ENCODE measurements at places on chromosomes 5 and 9.
A peak's percentile ranks its signal among the peaks of the same experiment; 100 is the strongest.

- no peak for DNase-seq
Measured at GRCh38 chr9:114037961-114038723, 40.0 kb downstream of the AMBP start.

GRCh38 chr9:134058716-134059115 lies 9.1 kb downstream of the BRD3 start:
- no peak for DNase-seq

- DNase-seq = no peak
Measured at GRCh38 chr9:79289856-79290255, 281.9 kb upstream of the TLE4 start.

DNA sequence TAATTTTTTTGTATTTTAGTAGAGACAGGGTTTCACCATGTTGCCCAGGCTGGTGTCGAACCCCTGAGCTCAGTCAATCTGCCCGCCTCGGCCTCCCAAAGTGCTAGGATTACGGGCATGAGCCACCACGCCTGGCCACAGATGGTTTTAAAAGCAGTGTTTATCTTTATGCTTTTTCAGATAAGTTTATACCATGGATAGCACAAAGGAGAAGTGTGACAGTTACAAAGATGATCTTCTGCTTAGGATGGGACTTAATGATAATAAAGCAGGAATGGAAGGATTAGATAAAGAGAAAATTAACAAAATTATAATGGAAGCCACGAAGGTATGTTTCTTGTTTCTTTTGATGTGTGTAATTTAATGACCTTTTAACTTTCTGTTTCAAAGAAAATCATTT lies 35.1 kb downstream of the POLK start:
- DNase-seq = no peak

DNA sequence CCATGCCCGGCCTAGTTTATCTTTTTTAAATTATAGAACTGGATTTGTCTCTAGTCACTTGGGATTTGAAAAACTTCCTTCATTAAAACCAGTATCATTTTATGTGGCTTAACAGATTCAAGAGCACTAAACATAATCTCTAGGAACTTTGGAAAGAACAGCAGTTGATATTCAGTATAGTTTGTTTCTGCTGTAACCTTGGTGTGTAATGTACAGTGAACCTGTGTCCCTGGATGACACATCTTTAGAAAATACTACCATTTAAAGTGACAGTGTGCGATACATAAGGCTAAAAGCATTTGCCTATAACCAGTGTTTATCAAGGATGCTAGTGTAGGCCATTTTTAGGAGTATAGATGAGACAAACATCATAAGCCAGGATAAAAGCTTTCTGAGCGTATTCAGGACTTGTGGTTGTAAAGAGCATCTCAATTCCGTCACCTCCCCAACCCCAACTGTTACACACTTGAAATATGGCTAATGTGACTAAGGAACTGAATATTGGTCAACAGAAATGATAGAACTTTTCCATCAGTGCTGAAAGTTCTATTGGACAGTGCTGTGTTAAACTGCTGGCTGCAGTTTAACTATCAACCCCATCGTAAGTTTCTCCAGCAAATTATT lies 4.4 kb downstream of the SNX18 start:
- no peak for DNase-seq

GRCh38 chr5:9834871-9835770 lies 205.0 kb upstream of the TAS2R1 start:
- no peak for DNase-seq

DNA sequence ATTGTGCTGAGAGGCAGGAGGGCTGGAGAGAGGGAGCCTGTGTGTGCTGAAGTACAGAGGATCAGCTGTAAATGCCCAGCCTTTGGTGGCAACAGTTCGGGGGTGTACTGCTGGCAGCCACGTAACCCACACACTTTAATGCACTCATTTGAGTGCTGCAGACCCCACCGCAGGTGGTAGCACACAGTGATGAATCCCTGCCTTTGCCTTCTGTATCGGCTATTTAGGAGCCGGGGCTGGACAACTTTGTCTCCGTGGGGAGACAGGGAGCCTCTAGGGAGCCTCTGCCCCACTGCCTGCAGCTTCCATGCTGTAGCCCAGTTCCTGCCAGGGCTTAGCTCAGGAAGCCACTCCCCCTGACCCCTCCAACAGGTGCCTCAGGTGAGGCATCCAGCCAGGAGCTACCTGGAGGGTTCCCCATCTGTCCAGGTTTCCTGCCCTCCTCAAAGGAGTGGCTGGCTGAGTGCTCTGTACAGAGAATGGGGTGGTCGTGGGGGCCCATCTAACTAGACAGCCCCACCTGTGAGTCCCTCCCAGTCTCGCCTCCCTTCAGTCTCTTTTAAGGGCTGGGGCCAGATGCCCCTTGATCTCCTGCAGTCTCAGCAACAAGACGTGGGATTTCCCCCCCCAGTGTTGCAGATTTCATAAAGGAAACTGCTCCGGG lies 44.5 kb downstream of the SECISBP2 start:
- DNase-seq = no peak

DNA sequence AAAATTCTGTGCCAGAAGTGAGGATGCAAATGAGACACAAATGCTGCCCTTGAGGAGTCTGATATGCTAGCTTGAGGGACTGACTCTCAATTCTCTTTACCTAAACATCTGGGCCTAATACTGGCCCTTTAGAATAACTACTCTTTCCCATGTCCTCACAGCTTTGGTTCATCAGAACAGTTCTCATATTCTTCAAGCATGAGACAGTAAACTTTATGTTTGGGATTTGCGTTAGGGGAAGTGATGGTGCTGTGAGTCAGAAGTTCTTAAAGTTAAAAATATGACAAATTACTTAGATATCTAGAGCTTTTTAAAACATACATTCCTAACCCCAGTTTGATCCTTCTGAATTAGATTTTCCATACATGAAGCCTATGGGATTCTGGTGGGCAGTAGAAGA lies 665.0 kb upstream of the RGMB start:
- no peak for DNase-seq

GRCh38 chr9:34993502-34994259 lies 4.1 kb downstream of the DNAJB5 start:
- DNase-seq = no peak

GRCh38 chr5:149400304-149400703 lies 21.2 kb upstream of the IL17B start:
- no peak for DNase-seq

DNA sequence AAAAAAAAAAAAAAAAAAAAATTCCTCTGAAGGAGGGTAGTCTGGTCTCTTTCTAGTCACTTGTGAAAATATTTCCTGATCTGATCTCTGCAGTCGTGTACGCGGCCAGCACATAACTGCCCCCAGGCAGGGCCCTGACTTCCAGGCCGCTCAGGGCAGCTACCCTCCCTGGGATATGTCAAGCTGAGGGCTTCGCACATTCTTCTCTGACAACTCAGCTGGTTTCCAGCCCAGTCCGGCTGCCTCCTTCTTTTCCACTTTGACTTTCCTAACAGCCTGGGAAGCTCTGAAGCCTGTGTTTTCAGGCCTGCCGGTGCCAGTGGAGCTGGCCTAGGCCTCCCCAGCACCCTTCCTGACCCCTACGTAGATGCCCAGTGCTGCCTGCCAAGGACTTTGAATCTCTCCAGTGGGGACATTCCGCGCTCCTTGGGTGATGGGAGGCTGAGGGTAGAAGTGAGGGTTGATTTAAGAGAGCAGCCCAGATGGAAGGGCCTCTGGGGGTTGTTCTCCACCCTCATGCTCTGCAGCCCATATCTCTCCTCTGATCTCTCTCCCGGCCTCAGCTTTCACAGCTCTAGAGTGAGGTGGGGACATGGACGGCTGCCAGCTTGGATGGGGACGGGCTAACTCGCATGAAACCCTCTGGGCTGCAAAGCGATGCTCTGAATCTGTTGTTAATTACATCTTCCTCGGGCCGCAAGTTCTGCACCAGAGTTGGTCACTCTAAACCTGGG lies 20.7 kb downstream of the COL5A1 start:
- DNase-seq = no peak

DNA sequence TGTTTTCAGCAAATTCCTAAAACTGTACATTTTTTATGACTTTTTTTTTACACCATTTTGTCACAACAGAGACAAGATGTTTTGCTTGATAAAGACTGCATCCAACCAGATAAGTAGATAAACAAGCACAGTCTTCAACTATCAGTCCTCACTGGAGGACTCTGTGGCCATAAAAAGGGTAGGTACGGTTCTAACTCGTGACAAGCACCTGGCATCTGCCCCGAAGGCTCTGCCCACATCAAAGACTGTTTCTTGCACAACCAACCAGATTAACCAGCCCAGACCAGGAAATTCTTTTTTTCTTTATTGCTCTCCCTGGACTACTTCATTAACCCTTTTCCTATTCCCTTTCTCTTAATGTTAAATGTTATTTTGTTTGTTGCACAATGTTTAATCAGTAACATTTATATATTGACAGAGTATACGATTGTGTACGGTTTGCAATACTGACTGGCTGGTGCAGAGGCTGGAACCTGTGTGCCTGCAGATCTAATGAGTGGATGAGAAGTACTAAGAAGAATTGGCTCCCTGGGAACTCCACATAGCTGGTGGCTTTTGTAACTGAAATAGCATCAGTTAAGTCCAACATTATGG lies 74.1 kb downstream of the SERINC5 start:
- DNase-seq = peak; percentile 91

- no peak for DNase-seq
Measured at GRCh38 chr5:108295578-108296368, 86.1 kb downstream of the FBXL17 start.

GRCh38 chr5:33146881-33147280 lies 293.9 kb upstream of the TARS1 start:
- DNase-seq = no peak

Measured in MM.1S (cell line).